Prostate gland (tissue), 2 donors: ENCODE measurements at places on chromosomes 2 and 18.
A peak's percentile ranks its signal among the peaks of the same experiment; 100 is the strongest.

- H3K4me1 ChIP-seq, result no peaks in the 10 kb centered on the region
- H3K27me3 ChIP-seq, result no peaks in the 10 kb centered on the region
- H3K4me3 ChIP-seq, result no peak overlapping the region
- no peak for DNase-seq
- H3K27ac ChIP-seq, result no peak overlapping the region
These were observed 266.5 kb downstream of the PTGR3 start for GRCh38 chr18:74942319-74942910.

- H3K27me3 ChIP-seq, result peaks cover 4% of the 10 kb centered on the region
- no peak overlapping the region for H3K27ac ChIP-seq
- no peaks in the 10 kb centered on the region for H3K36me3 ChIP-seq
These were observed 25.0 kb downstream of the DCDC2C start for GRCh38 chr2:3728104-3729054.

- no peak overlapping the region for H3K4me3 ChIP-seq
- no peaks in the 10 kb centered on the region for H3K36me3 ChIP-seq
- H3K4me1 ChIP-seq, result no peaks in the 10 kb centered on the region
These were observed 368.2 kb downstream of the EPHA4 start for GRCh38 chr2:221203856-221204255.

DNA sequence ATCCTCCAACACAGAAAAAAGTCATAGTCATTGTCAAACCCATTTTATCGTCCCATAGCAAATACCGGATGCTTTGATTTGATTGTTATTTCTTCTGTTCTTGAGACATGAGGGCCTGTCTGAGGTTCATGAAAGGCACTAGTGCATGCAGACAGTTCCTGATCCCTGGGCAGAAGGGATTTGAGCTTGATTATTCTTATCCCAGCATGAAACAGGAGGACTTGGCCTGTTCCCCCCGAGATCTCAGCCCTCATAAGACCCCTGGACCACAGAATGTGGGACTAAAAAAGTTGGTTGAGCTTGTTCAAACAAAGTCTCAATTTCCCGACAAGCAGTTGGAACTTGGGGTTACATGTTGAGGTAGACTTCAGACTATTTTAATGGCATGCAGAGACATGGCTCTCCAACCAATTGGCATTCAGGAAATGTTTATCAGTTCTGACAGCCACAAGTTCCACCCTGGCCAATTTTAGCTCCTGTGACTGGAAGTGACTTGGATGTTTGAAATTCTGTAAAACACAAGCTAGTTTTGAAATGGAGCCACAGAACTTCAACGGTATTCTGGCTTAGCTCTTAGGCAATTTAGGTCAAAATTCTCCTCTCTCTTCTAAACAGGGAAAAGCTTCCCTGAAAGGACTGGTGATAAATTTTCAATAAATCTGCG lies 366.9 kb upstream of the SLC14A2 start:
- H3K27ac ChIP-seq, result peak overlapping the region; percentile 14
- no peaks in the 10 kb centered on the region for H3K27me3 ChIP-seq
- no peak overlapping the region for H3K4me3 ChIP-seq
- H3K4me1 ChIP-seq, result no peaks in the 10 kb centered on the region
- no peaks in the 10 kb centered on the region for H3K36me3 ChIP-seq

GRCh38 chr2:10557506-10558265 lies 109.6 kb upstream of the ODC1 start:
- no peaks in the 10 kb centered on the region for H3K4me1 ChIP-seq
- no peak overlapping the region for H3K4me3 ChIP-seq
- H3K27ac ChIP-seq, result no peak overlapping the region
- no peak for DNase-seq
- H3K27me3 ChIP-seq, result no peaks in the 10 kb centered on the region

DNA sequence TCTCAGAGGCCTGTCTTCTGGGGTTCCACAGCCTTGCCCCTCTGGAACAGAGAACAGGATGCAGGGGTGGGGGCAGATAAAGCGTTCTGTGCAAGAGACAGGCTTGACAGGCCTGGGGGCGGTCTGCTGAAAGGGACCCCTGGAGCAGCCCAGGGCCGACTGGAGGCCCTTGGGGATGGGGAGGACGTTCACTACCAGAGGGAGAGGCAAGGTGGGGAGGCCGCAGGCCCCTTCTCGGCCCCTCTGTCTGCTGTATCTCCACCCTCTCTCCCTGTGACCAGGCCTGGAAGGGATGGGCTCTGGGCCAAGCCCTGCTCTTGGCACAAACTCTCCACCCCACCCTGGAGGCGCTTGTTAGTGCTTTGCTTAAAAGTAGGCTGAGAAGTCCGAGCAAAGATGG lies 27.3 kb upstream of the INHBB start:
- no peak overlapping the region for H3K27ac ChIP-seq
- DNase-seq, result no peak
- no peak overlapping the region for H3K4me3 ChIP-seq
- no peaks in the 10 kb centered on the region for H3K4me1 ChIP-seq

- DNase-seq, result no peak
- H3K27me3 ChIP-seq, result no peaks in the 10 kb centered on the region
- H3K36me3 ChIP-seq, result no peaks in the 10 kb centered on the region
- H3K27ac ChIP-seq, result no peak overlapping the region
- H3K4me3 ChIP-seq, result no peak overlapping the region
These were observed 69.9 kb upstream of the FSIP2 start for GRCh38 chr2:185668710-185669109.

DNA sequence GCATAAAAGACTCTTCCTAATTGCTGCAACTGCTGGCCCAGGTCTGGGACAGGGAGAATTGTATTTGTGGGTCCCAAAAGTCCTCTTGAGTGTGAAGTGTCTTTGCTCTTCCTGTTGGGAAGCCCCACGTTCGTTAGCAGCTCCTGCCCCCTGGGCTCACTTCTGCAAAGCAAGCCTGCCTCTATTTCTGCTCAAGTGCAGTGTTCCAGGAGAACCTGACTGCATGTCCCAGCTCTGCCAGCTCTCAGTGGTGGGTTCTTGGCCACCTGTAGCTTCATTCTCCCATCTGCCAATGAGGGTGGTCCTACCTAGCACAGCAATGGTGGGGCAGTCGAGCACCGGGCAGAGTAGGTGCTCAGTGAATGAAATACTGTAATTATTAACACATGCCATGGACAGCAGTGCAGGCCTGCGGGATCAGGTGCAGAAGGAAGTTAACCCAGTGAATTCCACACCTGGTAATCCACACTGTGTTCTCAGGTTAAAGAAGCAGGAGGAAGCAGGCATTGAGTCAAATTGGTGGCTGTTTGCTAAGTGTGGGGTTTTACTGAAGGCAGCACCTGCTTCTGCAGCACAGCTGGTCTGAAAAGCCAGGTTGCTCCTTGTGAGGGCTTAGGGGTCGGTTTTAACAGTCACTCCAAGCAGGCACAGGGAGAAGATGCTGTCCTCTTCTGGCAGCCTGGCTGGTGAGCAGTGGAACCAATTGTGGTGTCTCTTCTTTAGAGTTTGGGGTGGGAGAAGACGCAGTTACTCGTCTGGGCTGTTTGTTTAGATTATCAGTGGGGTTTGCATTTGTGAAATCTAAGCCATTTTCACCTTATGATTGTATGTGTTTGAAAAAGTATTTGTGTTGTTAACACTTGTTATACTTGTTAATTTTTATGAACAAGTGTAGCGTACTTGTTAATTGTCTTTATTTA lies 54.3 kb downstream of the DGKD start:
- no peak overlapping the region for H3K4me3 ChIP-seq
- peaks cover 2% of the 10 kb centered on the region for H3K4me1 ChIP-seq
- no peaks in the 10 kb centered on the region for H3K27me3 ChIP-seq
- no peak overlapping the region for H3K27ac ChIP-seq
- no peak for DNase-seq
- H3K36me3 ChIP-seq, result no peaks in the 10 kb centered on the region

GRCh38 chr18:75482880-75483279 lies 55.4 kb upstream of the SMIM21 start:
- no peak overlapping the region for H3K27ac ChIP-seq
- no peak overlapping the region for H3K4me3 ChIP-seq
- no peak for DNase-seq
- H3K27me3 ChIP-seq, result no peaks in the 10 kb centered on the region
- no peaks in the 10 kb centered on the region for H3K4me1 ChIP-seq

GRCh38 chr2:232447638-232448303 lies 8.2 kb upstream of the ALPI start:
- H3K4me3 ChIP-seq, result no peak overlapping the region
- H3K27me3 ChIP-seq, result no peaks in the 10 kb centered on the region
- no peak for DNase-seq
- no peak overlapping the region for H3K27ac ChIP-seq
- no peaks in the 10 kb centered on the region for H3K36me3 ChIP-seq

- no peaks in the 10 kb centered on the region for H3K27me3 ChIP-seq
- H3K4me1 ChIP-seq, result no peaks in the 10 kb centered on the region
- no peak overlapping the region for H3K4me3 ChIP-seq
- H3K36me3 ChIP-seq, result no peaks in the 10 kb centered on the region
These were observed 14.0 kb downstream of the FER1L5 start for GRCh38 chr2:96656540-96656939.

- no peak overlapping the region for H3K4me3 ChIP-seq
- H3K27me3 ChIP-seq, result no peaks in the 10 kb centered on the region
- DNase-seq, result no peak
- H3K4me1 ChIP-seq, result no peaks in the 10 kb centered on the region
- no peak overlapping the region for H3K27ac ChIP-seq
These were observed 930.7 kb upstream of the CELF4 start for GRCh38 chr18:38496222-38496793.

DNA sequence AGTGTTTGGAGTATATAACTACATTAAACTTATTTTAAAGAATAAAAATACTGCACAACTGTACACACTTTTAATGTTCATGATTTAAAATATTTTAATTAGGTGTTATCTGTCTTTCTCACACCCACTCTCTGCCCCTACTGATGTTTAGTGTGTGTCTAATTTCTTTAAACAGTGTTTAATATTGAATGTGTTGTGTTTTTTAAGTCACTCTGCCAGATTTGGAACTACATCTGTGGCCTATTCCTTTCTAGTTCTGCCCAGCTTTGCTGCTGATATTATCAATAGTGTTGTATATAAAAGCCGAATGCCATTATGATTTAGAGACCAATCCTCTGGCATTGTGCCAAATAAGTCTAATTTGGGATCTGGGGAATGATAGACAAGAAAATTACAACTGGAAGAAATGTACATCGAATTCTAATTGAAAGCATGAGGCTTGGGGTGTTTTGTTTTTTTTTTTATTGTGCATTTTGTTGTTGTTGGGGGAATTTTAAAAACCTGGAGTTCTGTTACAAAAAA lies 398.0 kb downstream of the CPS1 start:
- no peak overlapping the region for H3K4me3 ChIP-seq
- H3K4me1 ChIP-seq, result no peaks in the 10 kb centered on the region
- no peaks in the 10 kb centered on the region for H3K27me3 ChIP-seq
- DNase-seq, result no peak
- no peaks in the 10 kb centered on the region for H3K36me3 ChIP-seq

- no peaks in the 10 kb centered on the region for H3K4me1 ChIP-seq
- no peak overlapping the region for H3K27ac ChIP-seq
- no peak overlapping the region for H3K4me3 ChIP-seq
- H3K27me3 ChIP-seq, result no peaks in the 10 kb centered on the region
These were observed 46.1 kb downstream of the CDCA7 start for GRCh38 chr2:173400760-173401159.
